M059J (cell line): ENCODE measurements at places on chromosomes 7 and 10.
A peak's percentile ranks its signal among the peaks of the same experiment; 100 is the strongest.

DNA sequence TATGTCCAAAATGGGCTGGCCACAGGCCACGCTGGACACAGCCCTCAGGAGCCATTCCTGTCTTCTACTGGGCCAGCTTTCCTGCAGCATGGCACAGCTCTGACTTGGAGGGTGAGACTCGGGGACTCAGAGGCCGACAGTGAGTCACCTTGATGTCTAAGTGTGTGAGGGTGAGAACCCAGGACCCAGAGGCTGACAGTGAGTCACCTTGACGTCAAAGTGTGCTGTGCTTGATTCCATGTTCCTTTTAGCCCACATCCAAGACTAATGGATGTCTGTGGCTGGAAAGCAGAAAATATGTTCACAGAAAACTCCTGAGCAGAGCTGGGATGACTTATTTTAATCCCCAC, 6.0 kb upstream of the FAM170B start:
- DNase-seq, result peak; percentile 97

- no peak for DNase-seq
Observed at GRCh38 chr10:104688251-104689042, 47.4 kb downstream of the SORCS3 start.

GRCh38 chr10:129131457-129132132, 335.4 kb upstream of the MGMT start:
- DNase-seq, result no peak

- no peak for DNase-seq
Observed at GRCh38 chr7:33876596-33877274, 28.6 kb upstream of the BMPER start.

DNA sequence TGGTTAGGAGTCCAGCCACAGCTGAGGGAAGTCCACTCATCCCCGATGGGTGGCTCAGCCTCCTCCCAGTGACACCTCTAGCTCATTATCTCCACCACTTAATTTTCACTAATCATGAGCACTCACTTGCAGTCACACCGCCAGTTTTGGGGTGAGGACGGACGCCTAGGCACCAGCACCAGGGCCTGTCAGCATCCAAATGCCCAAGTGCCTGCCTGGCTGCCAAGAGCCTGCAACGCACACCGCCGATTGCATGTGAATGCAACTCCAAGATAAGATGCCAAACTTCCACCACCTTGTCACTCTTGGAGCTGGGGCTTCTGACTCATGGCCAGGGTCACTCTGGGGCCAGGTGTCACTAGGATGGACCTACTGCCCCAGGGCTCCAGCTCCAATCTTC, 24.4 kb upstream of the SMARCD3 start:
- no peak for DNase-seq

GRCh38 chr7:26311798-26312197, 20.1 kb downstream of the SNX10 start:
- no peak for DNase-seq

DNA sequence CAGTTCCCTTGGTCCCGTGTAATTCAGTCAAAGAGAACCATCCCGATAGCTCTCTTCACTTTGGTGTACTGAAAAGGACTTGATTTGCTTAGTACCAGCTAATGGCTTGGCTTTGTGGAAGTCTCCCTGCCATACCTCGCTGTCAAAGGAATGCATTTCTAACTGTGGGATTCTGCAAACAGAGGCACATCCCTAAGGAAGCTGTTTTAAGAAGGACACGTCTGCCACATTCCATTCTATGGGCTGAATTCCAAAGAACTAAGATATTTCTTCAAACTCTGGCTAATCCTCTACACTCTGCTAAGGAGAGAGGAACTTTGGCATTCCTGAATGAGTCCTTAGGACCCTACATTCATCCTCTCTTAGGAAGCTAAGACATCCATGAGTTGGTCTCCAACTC, 327.9 kb downstream of the SFMBT2 start:
- no peak for DNase-seq

DNA sequence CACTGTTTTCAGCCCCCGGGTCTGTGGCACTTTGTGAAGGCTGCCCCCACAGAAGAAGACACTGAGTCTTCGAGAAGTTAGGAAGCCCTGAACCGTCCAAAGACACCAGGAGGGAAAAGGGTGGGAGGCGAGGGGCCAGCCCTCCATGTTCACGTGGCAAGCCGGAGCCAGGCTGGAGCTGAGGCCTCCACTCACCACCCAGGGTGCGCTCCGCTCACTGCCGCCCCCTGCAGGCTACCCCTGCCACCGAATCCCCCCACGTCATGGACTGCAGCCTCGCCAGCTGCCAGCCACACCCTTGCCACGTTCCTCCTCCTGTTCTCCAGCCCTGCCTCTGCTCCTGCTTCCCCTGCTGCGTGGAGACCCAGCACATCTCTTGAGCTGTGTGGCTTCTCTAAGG, 59.0 kb upstream of the EN2 start:
- no peak for DNase-seq

DNA sequence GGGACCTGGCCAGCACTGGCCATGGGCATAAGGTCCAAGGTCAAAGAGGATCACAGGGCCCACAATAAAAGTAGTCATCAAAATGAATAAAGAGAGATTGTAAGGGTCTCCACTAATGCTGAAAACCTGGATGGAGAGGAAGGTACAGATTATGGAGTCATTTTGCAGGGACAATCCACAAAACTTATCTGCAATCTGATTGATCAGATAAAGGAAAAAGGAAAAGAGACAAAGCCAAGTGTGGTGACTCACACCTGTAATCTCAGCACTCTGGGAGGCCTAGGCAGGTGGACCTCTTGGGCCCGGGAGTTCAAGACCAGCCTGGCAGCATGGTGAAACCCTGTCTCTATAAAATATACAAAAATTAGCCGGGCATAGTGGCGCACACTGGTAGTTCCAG, 174.0 kb downstream of the NPSR1 start:
- no peak for DNase-seq

GRCh38 chr7:47352394-47352968, 229.4 kb downstream of the TNS3 start:
- DNase-seq, result no peak
